ENCODE measurements at places on chromosomes 3 and 15.

GRCh38 chr15:57582090-57582489, 9.6 kb upstream of the MYZAP start:
- H3K4me1 ChIP-seq: peaks cover 4% of the 10 kb centered on the region
- no peak for DNase-seq
- H3K36me3 ChIP-seq: no peaks in the 10 kb centered on the region
- no peak overlapping the region for H3K27ac ChIP-seq

GRCh38 chr3:3346556-3346955, 167.1 kb upstream of the CRBN start:
- no peaks in the 10 kb centered on the region for H3K36me3 ChIP-seq
- H3K4me1 ChIP-seq: no peaks in the 10 kb centered on the region
- no peak overlapping the region for H3K27ac ChIP-seq
- H3K27me3 ChIP-seq: no peaks in the 10 kb centered on the region
- no peak for DNase-seq

DNA sequence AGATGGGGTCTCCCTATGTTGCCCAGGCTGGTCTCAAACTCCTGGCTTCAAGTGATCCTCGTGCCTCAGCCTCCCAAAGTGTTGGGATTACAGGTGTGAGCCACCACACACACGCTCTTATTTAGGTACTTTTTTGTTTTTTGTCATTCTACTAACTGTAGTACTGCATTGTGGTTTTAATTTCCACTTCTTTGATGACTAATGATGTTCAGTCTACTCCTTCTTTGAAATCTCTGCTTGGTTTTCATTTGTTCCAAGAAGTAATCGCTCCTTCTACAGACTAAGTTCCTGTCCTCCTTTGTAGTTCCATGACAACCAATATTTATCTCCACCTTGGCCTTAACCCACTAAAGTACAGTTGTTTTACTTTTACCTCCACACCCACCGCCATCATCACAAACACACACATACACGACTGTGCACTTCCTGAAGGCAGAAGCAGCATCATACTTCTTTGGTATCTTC, 529 bp upstream of the DLEC1 start:
- no peak for DNase-seq
- peaks cover 35% of the 10 kb centered on the region for H3K27me3 ChIP-seq
- H3K36me3 ChIP-seq: no peaks in the 10 kb centered on the region
- H3K4me1 ChIP-seq: no peaks in the 10 kb centered on the region
- peak overlapping the region; percentile 81 for H3K4me3 ChIP-seq
- no peak overlapping the region for H3K27ac ChIP-seq

DNA sequence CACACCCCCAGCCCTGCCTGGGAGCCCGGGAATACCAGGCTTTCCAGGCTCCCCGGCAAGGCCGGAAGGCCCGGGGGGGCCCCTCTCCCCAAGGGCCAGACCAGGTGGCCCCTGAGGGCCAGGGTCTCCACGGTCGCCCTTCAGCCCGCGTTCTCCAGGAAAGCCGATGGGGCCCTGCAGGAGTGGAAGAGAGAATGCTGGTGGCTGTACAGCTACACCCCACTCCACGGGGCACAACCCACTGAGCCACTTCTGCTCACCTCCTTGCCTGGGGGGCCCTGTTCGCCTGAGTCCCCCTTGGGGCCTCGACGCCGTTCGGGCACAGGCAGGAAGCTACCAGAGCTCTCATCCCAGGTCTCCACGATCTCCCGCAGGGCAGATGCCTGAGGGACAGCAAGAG, 11.8 kb upstream of the UCN2 start:
- H3K4me1 ChIP-seq: no peaks in the 10 kb centered on the region
- DNase-seq: no peak
- H3K4me3 ChIP-seq: no peak overlapping the region
- no peak overlapping the region for H3K27ac ChIP-seq
- H3K27me3 ChIP-seq: no peaks in the 10 kb centered on the region

DNA sequence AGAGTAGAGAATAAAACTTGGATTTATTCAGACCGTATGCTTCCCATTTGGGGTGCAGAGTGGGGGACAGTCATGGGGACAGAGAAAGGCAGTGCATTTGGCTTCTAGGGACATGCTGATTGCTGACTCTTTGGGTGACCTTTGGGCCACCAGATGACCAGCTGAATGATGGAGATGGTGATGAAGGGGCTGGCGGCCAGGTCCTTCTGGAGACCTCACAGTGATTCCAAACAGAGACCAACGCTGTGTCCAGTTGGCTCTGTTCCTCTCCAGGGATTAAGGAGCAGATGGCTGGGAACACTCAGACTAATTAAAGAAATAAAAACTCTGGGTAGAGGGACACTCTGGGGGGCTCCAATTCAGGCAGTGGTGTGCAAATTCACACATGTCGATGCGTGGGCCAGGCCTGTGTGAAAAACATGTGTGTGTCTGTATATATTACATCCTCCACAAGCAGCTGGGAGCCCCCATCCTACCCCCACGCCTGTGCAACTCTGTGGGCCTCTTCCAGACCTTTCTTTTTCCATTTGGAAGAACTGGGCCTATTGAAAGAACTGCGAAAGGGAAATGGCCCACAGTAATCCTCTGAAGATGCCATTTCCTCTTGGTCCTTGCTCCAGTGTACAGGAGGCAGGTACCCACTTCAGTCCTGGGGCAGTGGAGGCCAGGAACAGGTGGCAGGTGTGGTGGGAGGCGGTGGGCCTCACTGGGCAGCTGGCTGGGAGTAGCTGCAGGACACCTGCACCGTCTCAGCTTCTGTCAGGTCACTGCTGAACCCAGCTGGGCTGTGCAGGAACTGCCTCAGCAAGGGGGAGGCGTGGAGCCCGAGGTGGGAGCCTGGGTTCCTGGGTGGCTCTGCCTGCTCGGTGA, 8.9 kb downstream of the XIRP1 start:
- peak overlapping the region; percentile 38 for H3K27ac ChIP-seq
- no peak overlapping the region for H3K4me3 ChIP-seq
- DNase-seq: no peak
- no peaks in the 10 kb centered on the region for H3K36me3 ChIP-seq

GRCh38 chr15:38441130-38441519, 12.8 kb upstream of the FAM98B start:
- H3K27me3 ChIP-seq: peaks cover 92% of the 10 kb centered on the region
- DNase-seq: no peak
- no peak overlapping the region for H3K4me3 ChIP-seq
- no peaks in the 10 kb centered on the region for H3K36me3 ChIP-seq
- H3K4me1 ChIP-seq: peaks cover 4% of the 10 kb centered on the region

- DNase-seq: no peak
- no peak overlapping the region for H3K27ac ChIP-seq
Observed at GRCh38 chr3:116848248-116848829, 138.8 kb downstream of the TUSC7 start.

- H3K4me3 ChIP-seq: peak overlapping the region; percentile 13
- no peak for DNase-seq
- no peak overlapping the region for H3K27ac ChIP-seq
- H3K4me1 ChIP-seq: no peaks in the 10 kb centered on the region
- no peaks in the 10 kb centered on the region for H3K27me3 ChIP-seq
Observed at GRCh38 chr3:48058091-48058490, 41.9 kb upstream of the MAP4 start.

DNA sequence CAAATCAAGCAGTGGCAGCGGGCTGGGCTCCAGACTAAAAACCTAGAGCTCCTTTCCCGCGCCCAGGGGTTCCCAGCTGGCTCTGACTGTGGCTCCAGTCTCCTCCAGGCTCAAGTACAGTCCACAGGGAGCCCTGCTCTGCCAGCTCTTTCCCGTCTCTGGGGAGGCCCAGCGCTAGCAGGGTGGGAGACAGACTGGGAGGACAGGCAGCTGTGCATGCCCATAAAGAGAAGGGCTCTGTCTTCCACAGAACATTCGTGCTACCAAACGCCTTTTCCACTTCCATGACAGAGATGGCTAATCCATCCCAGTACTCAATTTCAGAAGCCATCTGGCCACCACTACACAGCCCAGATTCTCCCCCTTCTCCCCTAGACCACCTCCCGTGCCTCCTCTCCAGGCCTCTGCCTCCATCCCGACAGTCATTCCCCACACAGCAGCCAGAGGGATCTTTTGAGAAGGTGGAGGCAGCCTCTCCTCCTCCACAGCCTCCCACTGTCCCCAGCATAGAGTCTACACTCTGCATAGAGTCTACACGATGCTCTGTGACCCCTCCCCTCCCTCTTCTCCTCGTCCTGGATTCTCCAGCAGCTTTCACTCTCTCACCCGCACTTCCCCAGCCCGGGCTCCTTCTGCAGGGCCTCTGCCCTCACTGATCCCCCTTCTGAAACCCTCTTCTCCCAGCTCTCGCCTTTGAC, 6.8 kb upstream of the DUSP7 start:
- H3K36me3 ChIP-seq: no peaks in the 10 kb centered on the region
- DNase-seq: no peak

GRCh38 chr15:43893956-43894355, 67.2 kb downstream of the WDR76 start:
- DNase-seq: no peak
- no peaks in the 10 kb centered on the region for H3K36me3 ChIP-seq
- no peak overlapping the region for H3K4me3 ChIP-seq
- no peak overlapping the region for H3K27ac ChIP-seq
- peaks cover 6% of the 10 kb centered on the region for H3K4me1 ChIP-seq

Data from endodermal cell (in vitro differentiated cells).